ENCODE measurements at places on chromosomes 16 and 17.

GRCh38 chr17:17906418-17907215 is 65.6 kb downstream of the TOM1L2 start:
- no peak for DNase-seq

GRCh38 chr17:45355087-45355486 is 38.3 kb upstream of the MAP3K14 start:
- DNase-seq: no peak

GRCh38 chr16:78884204-78884603 is 716.3 kb downstream of the MAF start:
- DNase-seq: no peak

DNA sequence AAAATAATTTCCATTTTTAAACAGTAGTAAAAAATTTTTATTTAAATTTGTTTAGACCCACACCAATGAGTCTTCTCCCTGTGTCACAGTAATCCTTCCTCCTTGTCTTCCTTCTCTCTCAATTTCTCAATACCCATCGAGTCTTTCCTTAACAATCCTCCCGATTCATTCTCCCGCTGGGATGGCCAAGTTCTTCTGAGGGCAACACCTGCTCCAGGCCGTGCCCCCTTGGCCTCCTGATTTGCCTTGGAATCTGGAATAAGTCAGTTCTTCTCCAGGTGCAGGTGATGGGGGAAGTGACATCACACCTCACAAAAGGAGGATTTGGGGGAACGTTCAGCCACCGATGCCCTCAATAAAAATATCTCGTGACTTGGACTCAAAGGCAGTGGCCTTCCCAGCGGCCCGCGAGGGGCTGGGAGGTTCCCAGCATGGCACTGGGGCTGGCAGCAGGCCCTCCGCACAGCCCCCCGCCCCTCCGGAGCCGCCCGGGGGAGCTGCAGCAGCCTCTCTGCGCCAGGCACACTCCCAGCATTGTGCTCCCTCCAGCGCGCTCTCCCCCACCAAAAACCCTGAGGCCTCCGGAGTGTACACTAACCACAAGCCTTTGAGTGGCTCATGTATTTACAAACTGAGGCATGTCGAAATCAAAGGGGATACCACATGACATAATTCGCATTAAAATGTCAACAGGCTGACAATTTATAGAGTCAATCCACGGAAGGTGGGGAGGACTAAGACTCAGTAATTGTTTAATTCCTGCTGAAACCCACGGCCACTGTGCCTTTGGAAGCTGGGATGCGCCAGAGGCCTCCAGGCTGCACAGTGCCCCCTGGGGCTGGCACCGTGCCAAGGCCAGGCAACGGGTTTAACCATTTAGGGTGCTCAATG is 120.5 kb downstream of the ZFHX3 start:
- DNase-seq: peak; percentile 81

GRCh38 chr16:10619271-10619849 is 39.0 kb upstream of the EMP2 start:
- DNase-seq: no peak

GRCh38 chr17:65637786-65638185 is 76.3 kb upstream of the AXIN2 start:
- no peak for DNase-seq

- no peak for DNase-seq
Measured at GRCh38 chr17:77558846-77559626, 399.5 kb upstream of the TNRC6C start.

GRCh38 chr16:73232555-73233328 is 184.8 kb upstream of the ZFHX3 start:
- peak; percentile 58 for DNase-seq

DNA sequence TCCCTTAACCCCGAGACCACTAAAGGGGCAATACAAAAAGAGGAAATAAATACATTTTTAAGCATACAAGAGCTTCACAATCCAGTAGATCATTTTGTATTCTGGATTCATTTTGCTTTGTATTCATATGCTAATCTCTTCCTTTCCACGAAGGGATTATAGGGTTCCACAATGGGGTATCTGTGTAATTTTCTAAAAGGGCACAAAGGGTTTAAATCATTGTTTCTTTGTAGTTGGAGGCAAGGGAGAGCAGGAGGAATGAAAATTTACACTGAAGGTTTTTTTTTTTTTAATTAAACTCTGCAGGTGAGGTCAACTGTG is 592 bp upstream of the NUFIP2 start:
- DNase-seq: no peak

DNA sequence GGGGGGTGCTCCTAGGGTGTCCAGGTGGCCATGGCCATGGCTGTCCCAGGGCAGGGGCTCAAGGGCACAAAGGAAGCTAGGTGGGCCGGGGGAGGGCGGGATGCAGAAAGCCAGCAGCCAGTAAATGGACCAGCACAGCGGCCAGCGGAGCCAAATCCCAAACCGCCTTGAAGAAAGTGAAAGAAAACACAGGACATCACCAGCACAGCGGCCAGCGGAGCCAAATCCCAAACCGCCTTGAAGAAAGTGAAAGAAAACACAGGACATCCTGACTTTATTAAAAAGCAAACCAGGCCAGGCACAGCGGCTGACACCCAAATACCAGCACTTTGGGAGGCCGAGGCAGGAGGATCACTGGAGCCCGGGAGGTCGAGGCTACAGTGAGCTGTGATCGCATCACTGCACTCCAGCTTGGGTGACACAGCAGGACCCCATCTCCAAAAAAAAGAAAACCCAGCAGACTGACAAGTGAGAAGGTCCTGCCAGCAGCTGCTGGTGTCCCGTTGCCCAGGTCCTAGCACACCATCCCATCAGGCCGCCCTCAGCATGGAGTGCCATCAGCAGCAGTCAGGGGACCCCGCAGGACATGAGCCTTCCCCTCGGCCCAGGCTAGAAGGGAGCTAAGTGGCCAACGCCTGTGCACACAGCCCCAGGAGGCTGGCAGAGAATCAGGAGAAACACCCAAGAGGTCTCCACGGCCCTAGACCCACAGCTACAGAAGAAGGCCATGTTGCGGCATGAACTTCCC is 17.0 kb downstream of the SLC38A10 start:
- DNase-seq: no peak

GRCh38 chr16:55144651-55145050 is 179.4 kb upstream of the IRX6 start:
- no peak for DNase-seq

- DNase-seq: no peak
Measured at GRCh38 chr16:66856801-66857200, 12.6 kb downstream of the CA7 start.

- peak; percentile 94 for DNase-seq
Measured at GRCh38 chr17:81512562-81513371, at the start of gene ACTG1. Gene ACTG1, minus strand, starts transcription at chr17:81512799. Its CDS starts 445 bp downstream, at chr17:81512354.

- DNase-seq: no peak
Measured at GRCh38 chr16:88905563-88905962, 39.1 kb upstream of the PABPN1L start.

GRCh38 chr17:81859906-81860755 is at the start of gene P4HB:
Gene P4HB, minus strand, starts transcription at chr17:81860535. Its CDS starts 64 bp downstream, at chr17:81860471.
- DNase-seq: peak; percentile 60

DNA sequence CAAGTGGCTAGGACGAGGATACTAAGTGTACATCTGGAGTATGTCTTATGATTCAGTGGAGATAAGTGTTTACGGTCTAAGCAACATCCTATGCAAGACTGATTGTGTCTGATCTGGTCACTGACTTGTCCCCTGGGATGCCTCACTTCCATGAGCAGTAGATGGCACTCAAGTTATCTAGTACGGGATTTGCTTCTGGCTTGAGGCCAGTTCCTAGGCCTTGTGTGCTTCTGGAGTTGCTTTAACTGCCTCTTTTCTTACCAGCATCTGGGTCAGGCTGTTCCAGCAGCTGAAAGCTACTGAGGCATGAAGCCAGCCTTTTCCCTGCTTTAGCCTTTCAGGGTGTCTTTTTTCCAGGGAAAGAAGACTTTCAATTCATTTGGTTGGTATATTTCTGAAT is 23.0 kb downstream of the SUPT6H start:
- no peak for DNase-seq

DNA sequence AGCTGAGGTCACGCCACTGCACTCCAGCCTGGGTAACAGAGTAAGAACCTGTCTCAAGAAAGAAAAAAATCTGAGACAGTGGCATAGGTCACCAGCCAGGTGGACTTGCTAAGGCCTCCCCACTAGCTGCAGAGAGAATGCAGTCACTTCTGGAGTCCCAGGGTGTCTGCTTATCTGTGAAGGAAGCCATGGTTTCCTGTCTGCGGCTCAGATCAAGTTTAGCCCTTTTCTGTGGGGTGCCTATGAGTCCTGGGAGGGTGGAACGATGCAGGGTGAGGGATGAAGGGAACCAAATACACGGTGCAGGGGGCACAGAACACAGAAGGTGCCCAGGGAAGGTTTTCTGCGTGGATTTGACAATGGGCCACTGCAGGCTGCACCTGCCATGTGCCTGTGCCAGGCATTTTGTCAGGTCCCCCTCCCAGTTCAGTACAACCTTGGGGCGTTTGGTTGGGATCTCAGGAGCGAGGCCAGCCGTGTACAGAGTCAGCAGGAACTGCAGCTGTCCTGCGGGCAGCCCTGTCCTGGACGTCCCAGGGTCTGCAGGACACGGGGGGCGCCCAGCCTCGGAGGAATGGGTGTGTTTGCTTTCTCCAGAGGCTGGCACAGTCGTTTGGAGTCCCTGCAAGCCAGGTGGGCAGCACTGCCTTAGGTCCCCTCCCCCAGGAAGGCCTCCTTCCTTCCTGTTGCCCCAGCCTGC is 41.8 kb downstream of the RAB11FIP4 start:
- no peak for DNase-seq

- no peak for DNase-seq
Measured at GRCh38 chr17:75765981-75766380, 989 bp upstream of the GALK1 start.

DNA sequence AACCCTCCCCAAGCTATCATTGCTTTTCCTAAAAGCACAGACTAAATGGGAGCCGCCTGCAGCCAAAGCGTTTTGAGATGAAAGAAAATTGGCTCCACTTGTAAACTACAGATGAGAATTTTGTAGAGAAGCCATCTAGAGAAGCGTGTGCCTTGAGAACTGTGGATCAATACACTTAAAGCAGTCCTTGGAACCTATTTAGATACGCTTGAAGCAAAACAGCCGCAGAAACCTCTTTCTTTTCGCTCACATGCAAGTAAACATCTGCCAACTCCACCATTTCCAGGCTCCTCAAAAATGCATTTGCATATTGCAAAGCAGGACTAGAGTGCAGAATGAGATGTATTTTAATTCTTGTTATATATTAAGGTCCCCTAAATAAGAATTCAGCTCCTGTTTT is 13.1 kb downstream of the KIAA0513 start:
- no peak for DNase-seq

DNA sequence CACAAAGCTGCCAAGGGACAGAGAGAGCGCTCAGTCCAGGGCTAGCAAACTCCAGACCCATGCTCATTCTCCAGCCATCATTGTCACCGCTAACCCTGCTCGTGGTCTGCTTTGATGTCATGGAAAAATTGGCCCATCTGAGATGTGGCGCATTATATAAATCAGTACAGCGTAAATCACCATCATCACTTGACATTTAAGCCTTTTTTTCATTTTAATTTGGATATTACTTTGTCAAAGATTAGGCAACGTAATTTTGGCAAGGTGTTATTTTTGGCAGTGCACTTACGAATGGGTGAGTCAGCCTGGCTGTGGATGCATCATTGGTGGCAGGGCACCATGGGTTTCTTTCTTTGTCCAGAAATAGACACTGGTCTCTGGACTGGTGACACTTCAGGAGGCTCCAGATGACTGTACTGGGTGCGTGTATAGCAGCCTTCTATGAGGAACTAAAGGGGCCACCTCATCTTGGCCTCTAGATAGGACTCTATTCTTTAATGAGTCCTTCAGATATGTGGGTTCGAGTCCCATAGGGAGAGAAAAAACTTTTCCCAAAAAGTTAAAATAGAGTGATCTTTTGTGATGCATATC is 166.3 kb downstream of the MSI2 start:
- no peak for DNase-seq

GRCh38 chr17:27319541-27320221 is 25.8 kb downstream of the WSB1 start:
- no peak for DNase-seq

GRCh38 chr17:76561332-76561731 is 21.5 kb downstream of the PRCD start:
- DNase-seq: no peak

- DNase-seq: no peak
Measured at GRCh38 chr17:58702708-58703107, 10.3 kb downstream of the RAD51C start.

DNA sequence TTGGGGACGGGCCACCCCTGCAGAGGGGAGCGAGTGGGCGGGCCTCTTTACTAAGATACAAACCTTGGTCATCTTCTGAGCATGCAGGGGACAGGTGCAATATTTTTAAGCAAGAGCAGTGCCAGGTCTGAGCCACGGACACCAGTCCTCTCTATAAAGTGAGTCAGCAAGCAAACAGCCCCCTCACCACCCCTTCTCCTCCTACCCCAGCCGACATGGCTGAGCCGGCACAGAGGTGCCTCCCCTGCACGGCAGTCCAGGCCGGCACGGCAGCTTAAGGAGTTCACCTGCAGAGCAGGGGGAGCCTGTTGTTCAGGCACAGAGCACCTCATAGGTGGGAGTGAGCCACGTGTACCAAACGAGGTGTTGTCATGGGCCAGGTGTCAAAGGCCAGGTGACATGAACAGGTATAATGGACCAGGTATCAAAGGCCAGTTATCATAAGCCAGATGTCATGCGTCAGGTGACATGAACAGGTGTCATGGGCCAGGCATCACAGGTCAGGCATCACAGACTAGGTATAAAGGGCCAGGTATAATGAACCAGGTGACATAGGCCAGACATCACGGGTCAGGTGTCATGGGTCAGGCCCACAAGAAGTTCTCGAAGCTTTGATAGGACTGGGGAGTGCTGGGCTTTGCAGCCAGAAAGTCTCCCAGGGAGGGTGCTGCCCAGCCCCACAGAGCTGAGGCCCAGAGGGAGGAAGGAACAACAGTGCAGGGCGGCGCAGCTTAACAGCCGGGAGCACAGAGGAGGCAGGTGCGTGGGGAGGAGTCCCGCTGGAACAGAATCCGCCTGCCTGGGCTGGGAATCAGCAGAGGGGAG is 42.6 kb upstream of the ZNF469 start:
- DNase-seq: no peak

GRCh38 chr17:80444644-80444979 is 29.6 kb downstream of the ENDOV start:
- peak; percentile 25 for DNase-seq

- no peak for DNase-seq
Measured at GRCh38 chr17:27323538-27324215, 29.8 kb downstream of the WSB1 start.

DNA sequence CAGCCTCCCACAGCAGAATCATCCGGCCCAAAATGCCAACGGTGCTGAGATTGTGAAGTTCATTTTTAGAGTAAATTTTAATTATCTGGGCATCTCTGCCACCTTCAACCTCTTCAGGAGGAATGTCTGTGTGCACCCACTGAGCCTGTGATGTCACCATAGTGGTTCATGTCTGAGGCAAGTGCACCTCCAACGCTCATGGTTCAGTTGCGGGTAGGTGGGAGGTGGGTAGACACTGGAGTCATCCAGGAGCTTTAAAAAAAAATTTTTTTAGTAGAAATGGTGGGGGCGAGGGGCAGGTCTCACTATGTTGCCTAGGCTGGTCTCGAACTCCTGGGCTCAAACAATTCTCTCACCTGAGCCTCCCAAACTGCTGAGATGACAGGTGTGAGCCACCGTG is 1.9 kb downstream of the FLYWCH1 start:
- DNase-seq: no peak

- DNase-seq: no peak
Measured at GRCh38 chr16:30478766-30479478, 6.4 kb downstream of the ITGAL start.

Data from NCI-H1417 (cell line).